ENCODE measurements at places on chromosomes 16 and 17.

DNA sequence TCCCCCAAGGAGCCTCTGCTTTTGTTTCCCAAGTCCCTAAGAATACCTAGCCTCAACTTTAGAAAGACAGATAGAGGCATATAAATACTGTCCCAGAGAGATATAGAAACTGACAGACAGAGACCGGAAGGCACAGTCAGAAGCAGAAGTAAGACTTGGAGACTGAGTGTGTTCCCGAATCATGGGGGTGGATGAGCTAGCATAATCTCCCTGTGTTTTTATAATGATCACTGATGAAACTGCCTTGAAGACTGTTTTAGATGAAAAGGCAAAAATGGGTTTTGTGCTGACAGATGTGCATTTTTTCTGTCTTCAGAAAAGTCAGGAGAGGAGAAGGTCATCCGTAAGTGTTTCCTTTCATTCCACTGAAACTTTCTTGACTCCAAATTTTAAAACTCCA is 8.3 kb upstream of the PSMD3 start:
- DNase-seq = no peak

- no peak for DNase-seq
Measured at GRCh38 chr16:65441501-65441900, 319.6 kb upstream of the CDH11 start.

DNA sequence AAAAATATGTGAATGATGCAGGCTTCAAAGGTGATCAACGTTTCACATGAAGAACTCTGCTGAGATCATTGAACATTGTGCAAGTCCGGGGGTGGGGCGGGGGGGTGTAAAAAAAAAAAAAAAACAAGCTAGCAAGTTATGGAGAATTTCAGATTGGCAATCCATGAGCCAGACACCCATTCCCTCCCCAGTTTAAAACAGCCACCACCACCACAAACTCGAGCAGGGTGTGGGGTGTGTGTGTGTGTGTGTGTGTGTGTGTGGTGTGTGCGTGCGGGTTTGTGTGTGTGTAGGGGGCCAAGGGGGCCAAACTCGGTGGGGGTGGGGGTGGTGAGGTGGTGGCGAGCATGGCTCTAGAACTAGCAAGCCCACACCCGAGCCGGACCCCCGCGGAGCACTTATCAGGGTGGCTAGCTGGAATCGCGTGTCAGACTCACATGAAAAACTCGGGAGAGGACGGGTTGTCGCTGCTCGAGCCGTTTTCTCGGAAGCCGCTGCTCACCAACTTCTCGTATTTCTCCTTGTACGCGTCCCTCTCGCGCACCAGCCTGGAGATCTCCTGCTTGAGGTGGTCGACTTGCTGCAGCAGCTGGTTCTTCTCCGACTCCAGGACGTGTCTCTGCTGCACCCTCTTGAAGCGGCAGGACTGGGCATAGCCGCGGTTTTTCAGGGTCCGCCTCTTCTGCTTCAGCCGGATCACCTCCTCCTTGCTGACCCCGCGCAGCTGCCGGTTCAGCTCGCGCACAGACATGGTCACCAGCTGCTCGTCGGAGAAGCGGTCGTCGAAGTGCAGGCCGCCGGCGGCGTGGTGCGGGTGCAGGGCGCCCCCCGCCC is 2.0 kb downstream of the MAF start:
- DNase-seq = peak; percentile 73

- no peak for DNase-seq
Measured at GRCh38 chr16:88804552-88805339, 1.2 kb downstream of the CDT1 start.

DNA sequence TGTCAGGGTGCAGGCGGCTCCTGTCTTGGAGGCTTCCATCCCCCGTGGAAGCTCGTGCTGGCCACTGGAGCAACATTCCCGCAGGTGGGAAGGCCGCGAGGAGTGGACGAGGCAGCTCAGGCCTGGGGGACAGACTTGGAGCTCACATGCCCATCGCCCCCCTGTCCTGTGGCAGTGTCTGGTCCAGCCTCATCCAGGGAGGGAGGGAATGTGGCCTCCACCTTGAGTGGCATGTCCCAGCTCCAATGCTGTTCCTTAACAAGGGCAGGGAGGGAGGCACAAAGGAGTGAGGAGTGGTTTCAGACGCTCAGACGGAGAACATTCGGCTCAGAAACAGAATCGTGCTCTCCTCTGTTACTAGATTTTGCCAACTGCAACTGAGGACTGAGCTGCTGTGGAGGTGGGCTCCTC is 159.4 kb upstream of the CHMP6 start:
- DNase-seq = peak; percentile 27

DNA sequence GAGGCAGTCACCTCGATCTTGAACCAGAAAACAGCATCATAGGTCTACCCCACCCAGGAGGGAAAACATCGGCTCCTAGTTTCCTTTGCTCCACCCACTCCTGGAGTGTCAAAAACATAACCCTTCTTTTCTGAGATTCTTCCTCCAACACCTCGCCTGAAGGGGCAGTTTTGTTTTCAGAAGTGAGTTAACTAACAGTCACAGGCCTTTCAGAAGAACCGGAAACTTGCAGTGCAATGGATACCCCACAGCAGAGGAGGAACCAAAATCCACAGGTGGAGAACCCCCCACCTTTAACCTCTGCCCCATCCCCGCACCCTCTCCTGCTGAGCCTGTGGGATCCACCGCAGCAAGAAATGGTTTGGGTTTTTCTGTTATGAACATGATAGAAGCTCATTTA is 7.8 kb upstream of the TEX2 start:
- DNase-seq = no peak

DNA sequence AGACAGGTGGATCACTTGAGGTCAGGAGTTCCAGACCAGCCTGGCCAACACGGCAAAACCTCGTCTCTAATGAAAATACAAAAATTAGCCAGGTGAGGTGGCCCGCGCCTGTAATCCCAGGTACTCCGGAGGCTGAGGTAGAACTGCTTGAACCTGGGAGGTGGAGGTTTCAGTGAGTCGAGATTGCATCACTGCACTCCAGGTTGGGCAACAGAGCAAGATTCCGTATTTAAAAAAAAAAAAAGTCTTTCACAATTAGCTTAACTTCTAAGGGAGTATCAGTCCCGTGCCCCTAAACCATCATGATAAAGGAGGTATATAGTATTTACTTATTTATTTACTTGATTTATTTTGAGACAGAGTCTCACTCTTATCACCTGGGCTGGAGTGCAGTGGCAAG is 3.4 kb upstream of the MEFV start:
- DNase-seq = no peak

Measured in RCC 7860 (cell line).